T47D (cell line): ENCODE measurements at places on chromosomes 1 and 21.
A peak's percentile ranks its signal among the peaks of the same experiment; 100 is the strongest.

GRCh38 chr1:153612755-153613331 is at the start of gene S100A16:
Gene S100A16 (minus strand): TSS chr1:153613137. CDS start chr1:153608151, 4,986 bp downstream.
- DNase-seq, result peak; percentile 92

- no peak for DNase-seq
Measured at GRCh38 chr1:225484657-225485214, 56.9 kb upstream of the LBR start.

DNA sequence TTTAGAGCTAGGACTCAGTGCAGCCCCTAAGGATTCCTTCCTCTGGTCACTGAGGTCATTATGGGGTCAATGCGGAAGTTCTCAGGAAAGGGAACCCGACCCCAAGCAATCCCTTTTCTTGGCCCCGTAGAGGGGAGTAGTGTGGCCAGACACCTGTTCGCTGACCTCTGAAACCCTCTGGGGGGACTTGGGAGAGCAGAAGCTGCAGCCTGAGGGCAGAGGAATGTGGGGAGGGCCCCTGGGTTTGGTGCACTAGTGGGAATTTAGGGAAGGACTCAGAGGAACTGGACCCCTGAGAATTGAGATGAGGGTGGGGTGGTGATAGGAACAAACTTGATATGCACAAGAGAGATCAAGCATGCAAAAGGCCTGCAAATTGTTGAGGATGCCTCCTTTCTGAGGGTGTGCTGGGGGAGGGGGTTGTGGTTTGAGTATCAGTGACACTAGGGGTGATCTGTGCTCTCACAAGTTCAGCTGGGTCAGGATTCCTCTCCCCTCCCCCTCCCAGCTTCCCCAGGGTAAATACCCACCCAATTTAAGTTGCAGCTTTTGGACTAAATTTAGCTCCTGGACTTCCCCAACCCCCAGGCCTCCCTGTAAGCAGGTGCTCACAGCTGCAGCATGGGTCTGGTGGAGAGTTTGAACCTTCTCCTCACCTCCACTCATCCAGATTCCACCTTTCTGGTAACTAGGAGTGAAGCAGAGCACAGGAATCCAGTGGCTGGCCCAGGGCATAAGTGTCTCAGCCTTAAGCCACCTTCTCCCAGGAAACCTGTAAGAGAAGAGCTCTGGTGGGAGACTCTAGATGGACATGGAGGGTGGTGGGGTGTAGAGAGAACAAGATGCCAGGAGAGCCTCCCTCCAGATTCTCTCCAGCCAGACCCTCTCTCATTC is 13.5 kb downstream of the ADAMTSL4 start:
- no peak for DNase-seq

GRCh38 chr1:196105901-196106300 is 502.3 kb downstream of the KCNT2 start:
- DNase-seq, result no peak

- DNase-seq, result no peak
Measured at GRCh38 chr1:19080721-19081120, 124.2 kb upstream of the IFFO2 start.

GRCh38 chr1:159009704-159010361 is at the start of gene IFI16:
Gene IFI16 (plus strand): TSS chr1:159009907. CDS start chr1:159014681, 4,774 bp downstream.
- DNase-seq, result no peak

DNA sequence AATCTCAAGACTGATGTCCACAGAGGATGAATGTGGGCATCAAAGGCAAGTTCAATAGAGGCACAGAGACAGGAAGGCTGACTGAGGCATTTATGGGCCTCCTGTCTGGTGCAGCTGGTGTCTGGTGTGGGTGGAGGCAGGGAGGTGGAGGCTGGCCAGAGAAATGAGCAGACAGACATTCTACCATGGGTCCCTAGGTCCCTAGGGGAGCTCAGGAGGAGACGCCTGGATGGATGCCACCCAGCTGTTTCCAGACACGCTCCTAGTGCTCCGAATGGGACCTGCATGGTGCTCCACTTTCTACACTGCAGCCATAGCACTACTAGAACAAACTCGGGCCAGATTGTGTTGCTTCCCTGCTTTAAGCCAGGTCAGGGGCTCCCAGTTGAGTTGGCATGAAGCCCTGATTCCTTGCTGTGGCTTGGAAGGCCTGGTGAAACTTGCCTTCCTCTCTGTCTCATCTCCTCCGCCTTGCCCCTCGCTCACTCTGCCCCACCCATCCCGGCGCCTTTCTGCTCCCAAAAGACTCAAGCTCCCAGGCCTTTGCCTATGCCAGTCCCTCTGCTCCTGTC is 25.3 kb downstream of the PADI2 start:
- no peak for DNase-seq

DNA sequence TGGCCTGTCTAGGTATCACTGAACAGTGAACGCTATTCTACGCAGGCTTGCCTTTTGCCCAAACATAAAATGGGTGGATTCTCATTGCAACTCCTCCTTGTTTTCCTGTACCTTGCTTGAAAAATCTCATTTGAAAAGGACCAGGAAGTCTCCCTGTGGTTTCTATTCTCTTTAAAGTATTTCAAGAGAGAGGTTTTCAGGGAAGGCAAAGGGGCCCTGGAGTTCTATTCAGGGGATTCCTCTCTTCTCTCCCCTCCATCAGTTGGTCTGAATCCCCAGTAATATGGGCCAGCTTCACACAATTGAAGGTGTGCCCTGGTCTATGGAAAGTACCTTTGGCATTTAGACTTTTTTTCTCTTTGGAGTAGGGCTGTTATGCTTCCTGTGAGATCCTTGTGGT is 311.3 kb downstream of the RGS7 start:
- no peak for DNase-seq

DNA sequence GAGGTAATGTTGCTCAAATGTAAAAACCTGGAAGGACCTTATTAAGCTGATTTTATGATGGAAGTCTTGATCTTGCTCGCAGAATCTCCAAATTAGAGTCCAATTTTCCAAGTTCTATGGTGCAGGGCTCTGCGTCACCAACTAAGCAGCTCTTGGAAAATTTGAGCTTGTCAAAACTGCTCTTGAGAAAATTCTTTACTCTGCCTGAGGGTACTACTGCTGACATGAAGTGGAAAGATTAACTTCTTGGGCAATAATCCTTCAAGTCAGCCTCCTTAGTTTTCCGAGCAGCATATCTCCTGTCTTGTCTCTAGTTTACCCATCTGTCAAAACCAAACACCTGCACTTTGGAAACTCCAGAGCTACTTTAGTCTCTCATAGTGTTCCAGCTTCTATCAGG is 293.7 kb downstream of the KCTD3 start:
- DNase-seq, result no peak

- DNase-seq, result no peak
Measured at GRCh38 chr21:46054031-46054430, 43.9 kb upstream of the COL6A2 start.

GRCh38 chr1:158274797-158275196 is 14.9 kb upstream of the CD1C start:
- no peak for DNase-seq

GRCh38 chr1:82706741-82707140 is 906.0 kb downstream of the ADGRL2 start:
- DNase-seq, result no peak

DNA sequence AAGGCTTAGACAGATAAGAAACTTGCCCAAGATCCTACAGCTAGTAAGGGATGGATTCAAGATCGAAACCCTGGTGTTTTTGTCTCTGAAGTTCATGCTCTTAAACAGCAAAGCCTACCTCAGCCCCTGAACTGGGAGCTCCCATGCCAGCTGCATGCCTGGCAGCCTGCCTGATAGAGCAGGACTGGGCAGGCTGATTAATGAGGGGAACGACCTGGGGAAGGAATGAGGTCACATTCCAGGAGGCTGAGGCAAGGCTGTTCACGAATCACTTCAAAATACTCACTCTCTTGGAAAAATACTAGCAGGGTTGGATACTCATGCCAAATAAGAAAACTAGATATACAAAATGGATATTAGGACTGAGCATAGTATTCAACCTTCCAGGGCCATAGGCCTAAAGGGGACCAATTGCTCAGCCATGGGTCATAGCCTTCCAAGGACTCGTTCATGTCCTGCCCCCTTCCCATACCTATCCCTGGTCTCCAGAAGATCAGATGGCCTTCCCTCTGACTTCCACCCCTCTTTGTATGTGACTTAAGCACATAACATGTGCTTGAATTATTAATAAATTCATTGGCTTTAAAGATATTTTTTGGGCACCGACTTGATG is 15.6 kb upstream of the TACSTD2 start:
- DNase-seq, result no peak

DNA sequence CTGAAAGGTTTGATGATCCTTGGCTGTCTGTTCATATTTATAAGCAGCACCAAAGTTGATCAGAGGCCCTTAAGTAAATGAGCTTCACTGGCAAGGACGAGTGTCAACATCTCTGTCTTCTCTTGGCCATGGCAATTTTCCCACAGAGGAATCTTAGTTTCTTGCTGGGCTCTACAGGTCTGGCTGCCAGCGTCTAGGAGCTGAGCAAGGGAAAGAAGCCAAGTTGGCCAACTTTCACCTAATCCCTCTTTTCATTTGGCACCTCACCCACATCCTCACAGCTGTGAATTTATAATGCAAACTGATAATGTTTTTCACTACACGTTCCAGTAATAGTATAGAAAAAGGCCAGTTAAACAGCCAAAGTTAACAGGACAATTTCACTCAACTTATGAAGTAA is 99.0 kb upstream of the LBR start:
- no peak for DNase-seq

DNA sequence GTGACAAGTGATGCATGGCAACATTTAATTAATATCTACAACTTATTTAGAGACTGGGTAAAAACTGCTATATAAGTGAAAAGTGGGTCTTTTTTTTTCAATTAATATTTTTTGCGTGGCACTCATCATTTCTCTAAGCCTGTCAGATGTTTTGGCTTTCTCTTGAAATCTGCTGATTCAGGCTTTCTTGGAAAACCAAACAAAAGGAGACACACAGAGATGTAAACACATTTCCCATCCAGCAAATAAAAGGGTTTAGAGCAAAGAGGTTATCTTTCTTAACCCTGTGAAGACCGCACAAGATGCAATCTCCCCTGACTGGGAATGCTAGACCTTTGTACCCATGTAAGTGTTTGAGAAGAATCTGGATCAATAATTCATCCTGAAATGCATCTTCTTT is 48.7 kb upstream of the PLXNA2 start:
- DNase-seq, result no peak

GRCh38 chr21:25563361-25564116 is 43.7 kb downstream of the MRPL39 start:
- no peak for DNase-seq

DNA sequence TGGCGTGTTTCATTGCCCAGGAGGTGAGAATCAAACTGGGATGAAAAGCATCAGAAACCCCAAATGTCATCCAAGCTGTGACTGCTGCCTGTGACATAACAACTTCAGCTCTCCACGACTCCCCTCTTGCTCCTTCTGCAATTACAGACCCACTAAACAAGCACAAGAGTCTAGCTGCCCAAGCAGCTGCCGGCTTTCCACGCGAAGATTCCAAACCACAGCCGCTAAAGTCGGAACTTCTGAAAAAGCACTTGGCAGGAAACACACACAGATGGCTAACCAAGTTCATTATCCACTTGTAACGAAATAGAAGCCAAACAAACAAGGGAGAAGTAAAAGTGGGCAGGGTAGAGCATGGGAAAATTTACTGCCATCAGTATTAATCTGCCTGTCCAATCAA is 198.1 kb downstream of the SLC35F3 start:
- no peak for DNase-seq

GRCh38 chr1:117600966-117601365 is 4.9 kb upstream of the TENT5C start:
- DNase-seq, result no peak

GRCh38 chr1:177119311-177119710 is 45.2 kb downstream of the ASTN1 start:
- DNase-seq, result no peak

- no peak for DNase-seq
Measured at GRCh38 chr1:97396463-97396862, 524.4 kb downstream of the DPYD start.

GRCh38 chr1:119245881-119246280 is 105.4 kb upstream of the WARS2 start:
- no peak for DNase-seq

DNA sequence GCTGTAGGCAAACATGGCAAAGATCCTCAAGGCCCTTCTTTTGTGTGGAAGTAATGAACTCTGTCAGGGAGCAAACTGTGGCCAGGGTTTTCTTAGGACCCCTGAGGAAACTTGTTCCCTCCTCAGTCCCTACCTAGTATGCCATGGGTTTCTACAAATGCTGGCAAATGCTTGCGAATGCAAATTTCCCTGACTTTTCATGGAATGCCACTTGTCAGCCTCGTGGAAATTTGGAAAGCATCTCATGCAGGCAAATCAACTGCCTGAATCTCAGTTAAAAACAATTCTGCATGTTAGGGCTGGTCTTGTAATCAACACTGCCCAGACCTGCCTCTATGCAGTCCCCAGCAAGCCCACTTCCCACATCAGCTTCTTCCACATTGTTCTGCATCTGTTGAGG is 334.9 kb upstream of the AJAP1 start:
- no peak for DNase-seq
